HFFc6 (cell line): ENCODE measurements at places on chromosomes 4 and X. TPM values are rescaled to one million over a fixed set of nuclear protein-coding genes. Genes with fewer than 3 reads are reported as not detected.

- DNase-seq, result no peak
Measured at GRCh38 chrX:39817754-39818470, 279.8 kb downstream of the BCOR start.

DNA sequence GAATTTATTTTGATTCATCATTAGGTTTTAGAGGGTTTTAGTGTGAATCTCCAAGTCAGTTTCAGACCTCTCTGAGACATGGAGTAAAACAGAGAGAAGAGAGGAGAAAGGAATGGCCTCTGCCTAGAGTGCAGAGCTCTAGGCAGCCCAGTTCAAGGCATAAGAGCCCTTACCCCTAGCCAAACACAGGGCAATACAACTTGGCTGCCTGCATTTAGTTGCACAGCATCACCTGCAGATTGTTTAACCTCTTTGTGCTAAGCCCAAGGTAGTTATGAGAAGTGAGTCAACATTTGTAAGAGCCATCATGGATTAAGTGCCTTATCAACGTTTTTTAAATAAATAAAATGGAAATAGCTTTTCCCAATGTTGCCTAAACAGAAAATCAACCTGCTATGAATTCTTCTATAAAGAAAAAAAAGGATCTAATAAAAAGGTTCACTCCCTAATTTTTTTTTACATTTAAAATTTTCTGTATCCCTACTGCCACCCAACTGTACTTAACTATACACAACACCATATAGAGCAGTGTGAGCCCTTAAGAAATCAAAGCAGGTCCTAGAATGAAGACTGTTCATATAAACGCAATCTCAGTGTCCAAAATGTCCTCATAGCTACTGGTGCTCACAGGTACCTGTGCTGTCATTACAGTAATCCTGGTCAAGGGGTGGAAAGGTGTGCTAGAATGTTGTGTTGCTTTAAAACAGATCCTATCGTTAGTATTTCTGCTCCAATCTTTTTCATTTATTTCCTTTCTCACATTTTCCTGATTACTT, 36.0 kb downstream of the PF4 start:
- no peak for DNase-seq

DNA sequence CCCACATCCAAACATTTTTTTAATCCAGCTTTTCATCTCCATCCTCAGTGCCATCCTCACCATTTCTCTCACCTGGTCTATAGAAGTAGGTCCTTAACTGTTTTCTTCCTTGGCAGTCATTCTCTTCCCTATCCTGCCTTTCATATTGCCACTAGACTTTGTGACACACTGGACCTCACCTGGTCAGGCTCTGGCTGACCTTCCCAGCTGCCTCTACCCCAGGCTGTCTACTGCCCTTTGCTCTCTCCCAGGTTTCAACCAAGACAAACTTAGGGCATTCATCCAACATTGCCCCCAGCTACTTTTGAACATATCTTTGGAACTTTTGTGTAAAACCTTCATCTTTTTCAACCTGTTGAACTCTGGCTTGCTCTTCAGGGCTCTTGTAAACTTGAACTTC, 39.8 kb downstream of the TRAPPC11 start:
- no peak for DNase-seq

DNA sequence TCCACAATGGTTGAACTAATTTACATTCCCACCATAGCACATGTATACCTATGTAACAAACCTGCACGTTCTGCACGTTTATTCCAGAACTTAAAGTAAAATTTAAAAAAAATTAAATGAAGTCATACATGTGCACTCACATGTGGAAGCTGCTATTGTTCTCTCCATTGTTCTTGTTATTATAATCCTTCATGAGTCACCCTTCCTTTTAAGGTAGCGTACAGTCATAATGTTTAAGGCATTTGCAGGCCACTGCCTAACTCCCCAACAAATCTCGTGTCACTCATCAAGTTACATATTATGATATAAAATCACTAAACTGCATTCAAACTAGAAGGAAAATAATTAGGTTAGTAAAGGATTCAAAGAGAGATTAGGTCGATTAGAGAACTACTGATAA, 63.6 kb downstream of the SLC7A11 start:
- DNase-seq, result no peak

Gene DCHS2
- not detected in 3 replicates for total RNA-seq

Gene MSX1
- 6.3 to 8.4 TPM (median 6.6 TPM) in 3 replicates for total RNA-seq

Gene HTRA3
- total RNA-seq, result 4.2 and 7.0 TPM in 2 replicates

Gene GUCY1B1
- total RNA-seq, result not detected in 3 replicates
